ENCODE measurements at places on chromosomes 4 and X. TPM values are rescaled to one million over a fixed set of nuclear protein-coding genes. Genes with fewer than 3 reads are reported as not detected.
A peak's percentile ranks its signal among the peaks of the same experiment; 100 is the strongest.

GRCh38 chr4:10023806-10024205, 2.5 kb upstream of the SLC2A9 start:
- DNase-seq: no peak

DNA sequence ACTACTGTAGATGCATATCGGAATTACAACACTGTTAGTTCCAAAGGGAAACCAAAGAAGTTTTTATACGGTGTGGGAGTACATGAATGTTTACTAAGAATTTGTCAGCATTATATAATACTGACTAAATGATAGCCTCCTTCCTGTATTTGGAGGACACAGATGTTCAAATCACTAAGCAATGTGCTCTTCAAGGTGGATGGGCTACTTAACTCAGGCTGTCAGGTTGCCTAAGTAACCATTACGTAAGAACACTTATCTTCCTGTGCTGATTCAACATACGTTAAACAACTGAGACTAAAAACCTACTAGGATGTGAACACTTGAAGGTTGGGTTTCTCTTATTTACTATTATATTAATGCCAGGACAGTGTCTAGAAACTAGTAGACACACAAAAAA, 81.9 kb upstream of the HPGD start:
- no peak for DNase-seq

GRCh38 chr4:74366367-74366911, 1.5 kb downstream of the EREG start:
- DNase-seq: no peak

- no peak for DNase-seq
These were observed 895.1 kb downstream of the PCDH18 start for GRCh38 chr4:136637071-136637777.

GRCh38 chr4:118974758-118975157, 86.1 kb downstream of the SYNPO2 start:
- no peak for DNase-seq

GRCh38 chr4:102862747-102863146, 6.0 kb upstream of the CISD2 start:
- DNase-seq: no peak

Gene ERAS
- total RNA-seq: not detected

DNA sequence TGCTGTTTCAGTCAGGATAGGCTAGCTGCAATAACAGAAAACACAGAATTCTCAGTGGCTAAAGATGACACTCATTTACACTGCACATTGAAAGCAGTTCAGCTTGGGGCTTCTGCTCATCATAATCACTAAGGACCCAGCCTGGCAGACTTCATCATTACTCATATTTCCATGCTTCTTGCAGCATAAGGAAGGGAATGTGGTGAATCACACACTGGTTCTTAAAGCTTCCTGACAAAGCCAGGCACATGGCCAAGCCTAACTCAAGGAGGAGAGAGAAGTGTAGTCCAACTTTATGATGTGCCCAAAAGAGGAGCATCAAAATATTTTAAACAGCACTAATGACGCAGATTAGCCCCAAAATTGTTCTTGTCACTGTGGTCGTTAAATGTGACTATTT, 186.5 kb downstream of the BANK1 start:
- DNase-seq: peak; percentile 35

DNA sequence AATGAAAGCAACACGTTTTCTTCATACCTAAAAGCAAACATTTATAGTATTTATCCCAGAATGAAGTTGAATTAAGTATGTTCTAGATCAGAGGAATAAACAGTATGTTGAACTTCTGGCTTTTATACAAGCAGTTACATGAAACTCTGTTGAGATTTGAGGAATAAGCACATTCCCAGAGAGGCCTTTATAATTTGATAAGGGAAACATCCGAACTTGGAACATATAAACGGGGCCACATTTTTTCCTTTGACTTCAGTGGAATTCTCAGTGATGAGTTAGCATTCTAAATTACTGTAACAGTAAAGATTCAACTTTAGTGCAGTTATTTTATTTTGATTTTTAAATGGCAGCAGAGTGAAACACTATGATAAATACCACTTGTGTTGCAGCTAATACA, 119.5 kb downstream of the GLRA3 start:
- DNase-seq: no peak

- no peak for DNase-seq
These were observed 68.8 kb downstream of the TBL1X start for GRCh38 chrX:9533611-9534010.

Gene UBE2D3
- total RNA-seq: 294 TPM

Gene KLKB1
- 1.2 TPM for total RNA-seq

GRCh38 chr4:141541851-141542250, 94.5 kb upstream of the IL15 start:
- no peak for DNase-seq

DNA sequence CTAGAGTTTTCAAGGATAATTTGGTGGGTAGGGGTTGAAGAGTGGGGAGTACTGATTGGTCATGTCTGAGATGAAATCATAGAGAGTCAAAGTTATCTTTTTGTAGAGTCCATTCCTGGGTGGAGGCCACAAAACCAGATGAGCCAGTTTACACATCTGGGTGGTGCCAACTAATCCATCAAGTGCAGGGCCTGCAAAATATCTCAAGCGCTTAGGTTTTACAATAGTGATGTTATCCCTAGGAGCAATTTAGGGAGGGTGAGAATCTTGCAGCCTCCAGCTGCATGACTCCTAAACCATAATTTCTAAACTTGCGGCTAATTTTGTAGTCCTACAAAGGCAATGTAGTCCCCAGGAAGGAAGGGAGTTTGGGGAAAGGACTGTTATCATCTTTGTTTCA, 988.3 kb upstream of the LCORL start:
- no peak for DNase-seq

Gene DCAF4L1
- not detected for total RNA-seq

Gene ZAR1
- total RNA-seq: not detected

- no peak for DNase-seq
These were observed 2.0 kb upstream of the MXD4 start for GRCh38 chr4:2263926-2264321.

DNA sequence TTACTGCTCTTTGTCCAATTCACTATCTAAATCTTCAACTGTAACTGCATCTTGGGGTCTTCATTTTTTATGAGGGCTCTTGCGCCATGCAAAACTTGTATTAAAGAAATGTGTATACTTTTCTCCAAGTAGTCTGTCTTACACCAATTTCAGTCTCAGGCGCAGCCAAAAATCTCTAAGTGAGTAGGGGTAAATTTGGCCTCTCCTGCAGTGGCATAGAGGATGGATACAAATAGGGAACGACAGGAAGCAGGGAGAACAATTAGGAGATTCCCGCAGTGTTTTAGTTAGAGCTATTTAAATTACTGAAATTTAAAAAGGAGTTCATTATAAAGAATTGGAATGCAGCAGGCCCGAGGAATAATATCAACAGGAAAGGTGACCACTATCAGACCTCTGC, 30.2 kb downstream of the DMP1 start:
- DNase-seq: no peak

DNA sequence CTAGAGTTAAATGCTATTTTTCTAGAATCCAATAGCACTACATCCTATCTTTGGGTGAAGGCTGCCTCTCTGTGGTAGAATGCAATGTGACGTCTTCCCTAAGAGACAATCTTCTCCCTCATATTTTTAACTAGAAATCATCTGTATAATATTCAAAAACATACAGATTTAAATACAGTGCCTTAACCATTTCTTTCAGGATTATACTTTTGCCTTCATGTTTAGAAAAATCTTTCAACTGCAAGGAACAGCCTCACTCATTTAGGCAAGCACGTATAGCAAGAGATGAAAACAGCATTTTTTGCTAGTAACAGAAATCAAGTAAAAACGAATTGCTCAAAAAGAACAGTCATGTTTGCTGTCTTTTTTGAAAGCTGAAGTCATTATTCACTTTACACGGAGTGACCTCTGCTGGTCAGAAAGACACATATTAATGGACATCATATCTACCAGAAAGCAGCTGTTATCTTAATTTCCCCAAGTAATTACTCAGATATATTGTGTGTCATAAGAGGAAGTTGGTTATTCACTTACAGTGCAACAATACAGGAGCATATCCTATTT, 422.3 kb downstream of the STPG2 start:
- peak; percentile 64 for DNase-seq

GRCh38 chr4:80466618-80467017, 131.1 kb downstream of the CFAP299 start:
- DNase-seq: no peak

Gene VEGFD
- total RNA-seq: 12.3 TPM

Gene TSPAN7
- total RNA-seq: 37.8 TPM

- DNase-seq: no peak
These were observed 117.9 kb downstream of the CEP44 start for GRCh38 chr4:174401471-174402130.

Gene SPP1
- 28.9 TPM for total RNA-seq

GRCh38 chrX:2145692-2146367, 354.9 kb downstream of the DHRSX start:
- peak; percentile 73 for DNase-seq

- DNase-seq: no peak
These were observed 1391.1 kb downstream of the FSTL5 start for GRCh38 chr4:160772668-160773067.

- no peak for DNase-seq
These were observed 13.5 kb downstream of the NSUN7 start for GRCh38 chr4:40763228-40763716.

DNA sequence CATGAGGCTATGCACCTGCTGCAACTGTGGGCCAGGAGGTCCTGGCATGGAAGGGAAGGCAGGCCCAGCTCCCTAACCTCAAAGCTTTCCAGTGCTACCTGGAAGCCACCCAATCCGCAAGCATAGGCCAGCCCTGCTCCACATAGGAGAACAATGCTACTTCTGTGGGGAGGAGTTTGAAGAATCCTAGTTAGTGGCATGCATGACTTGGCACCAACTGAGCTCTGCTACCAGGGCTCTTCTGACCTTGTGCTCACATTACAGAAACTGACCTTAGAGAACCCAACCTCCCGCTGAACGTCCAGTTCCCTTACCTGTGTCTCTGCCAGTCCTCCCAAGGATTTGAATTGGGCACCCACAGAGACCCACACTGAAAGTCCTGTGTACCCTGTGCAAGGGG, 58.8 kb downstream of the USP46 start:
- DNase-seq: no peak

DNA sequence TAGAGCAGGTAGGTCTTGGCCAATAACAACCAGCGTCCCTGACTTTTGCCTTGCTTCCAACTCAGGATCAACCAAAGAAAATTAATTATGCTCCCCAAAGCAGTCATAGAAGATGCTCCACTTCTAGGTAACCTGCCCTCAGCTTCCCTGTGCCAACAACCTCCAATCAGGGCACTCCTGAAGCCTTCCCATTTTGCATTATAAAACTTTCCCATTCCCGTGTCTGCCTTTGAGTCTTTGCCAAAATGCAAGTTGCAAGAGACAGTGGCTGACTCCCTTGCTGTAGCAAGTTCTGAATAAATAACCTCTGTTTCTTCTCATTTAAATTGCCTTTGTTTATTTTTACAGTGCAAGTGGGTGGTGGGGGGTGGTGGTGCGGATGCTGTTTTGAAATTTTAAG, 418.0 kb downstream of the PACRGL start:
- DNase-seq: no peak

DNA sequence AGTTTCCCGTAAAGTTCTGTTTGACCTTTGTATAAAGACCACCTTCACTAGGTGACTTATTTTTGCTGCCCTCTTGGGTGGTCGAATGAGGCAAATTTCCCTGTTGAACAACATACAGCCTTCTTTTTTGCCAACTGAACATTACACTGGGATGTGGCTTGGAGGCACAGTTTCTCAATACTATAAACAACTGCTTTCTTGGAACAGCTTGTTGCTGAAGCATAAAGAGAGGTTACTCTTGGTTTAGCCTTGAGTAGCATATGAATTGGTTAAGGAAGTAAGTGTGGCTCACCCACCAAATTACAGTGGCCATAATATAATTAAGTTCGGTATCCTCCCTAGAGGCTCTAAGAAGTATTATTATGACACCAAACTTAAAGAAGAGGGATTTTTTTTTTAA, 40.0 kb downstream of the HHIP start:
- DNase-seq: no peak

GRCh38 chr4:185683222-185683621, 128.8 kb downstream of the SORBS2 start:
- no peak for DNase-seq

Gene JCHAIN
- 1.0 TPM for total RNA-seq

DNA sequence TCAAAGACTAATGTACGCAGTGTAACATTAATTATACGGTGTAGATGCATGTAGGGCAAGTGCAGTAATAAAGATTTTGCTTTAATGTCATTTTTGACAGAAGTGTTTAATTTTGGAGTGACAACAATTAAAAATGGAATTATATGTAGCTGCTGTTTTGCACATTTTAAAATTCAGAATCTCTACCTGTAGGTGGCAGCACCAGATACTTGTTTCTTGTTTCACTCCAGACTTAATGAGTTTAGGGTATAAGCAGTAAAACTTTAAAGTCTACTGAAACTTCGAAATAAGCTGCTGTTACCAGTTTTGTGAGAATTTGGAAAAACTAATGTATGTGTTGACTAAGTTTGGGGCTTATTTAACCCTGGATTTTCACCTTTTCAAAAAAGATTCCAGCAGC, 144.9 kb downstream of the POLA1 start:
- DNase-seq: peak; percentile 62

DNA sequence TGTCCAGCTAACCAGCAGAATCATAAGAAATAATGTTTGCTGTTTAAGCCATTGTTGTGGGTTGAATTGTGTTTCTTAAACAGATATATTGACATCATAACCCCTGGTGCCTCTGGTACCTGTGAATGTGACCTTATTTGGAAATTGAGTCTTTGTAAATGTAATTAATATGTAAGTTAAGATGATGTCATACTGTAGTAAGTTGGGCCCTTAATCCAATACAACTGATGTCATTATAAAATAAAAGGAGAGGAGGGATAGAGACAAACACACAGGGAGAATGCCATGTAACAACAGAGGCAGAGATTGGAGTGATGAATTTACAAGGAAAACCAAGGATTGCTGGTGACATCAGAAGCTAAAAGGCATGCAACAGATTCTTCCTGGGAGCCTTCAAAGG, 141.4 kb downstream of the ZIC3 start:
- DNase-seq: no peak

Gene MTCP1
- total RNA-seq: 1.7 TPM

- DNase-seq: no peak
These were observed 579 bp downstream of the OGT start for GRCh38 chrX:71533516-71533850.

Gene MAB21L2
- 0.10 TPM for total RNA-seq

DNA sequence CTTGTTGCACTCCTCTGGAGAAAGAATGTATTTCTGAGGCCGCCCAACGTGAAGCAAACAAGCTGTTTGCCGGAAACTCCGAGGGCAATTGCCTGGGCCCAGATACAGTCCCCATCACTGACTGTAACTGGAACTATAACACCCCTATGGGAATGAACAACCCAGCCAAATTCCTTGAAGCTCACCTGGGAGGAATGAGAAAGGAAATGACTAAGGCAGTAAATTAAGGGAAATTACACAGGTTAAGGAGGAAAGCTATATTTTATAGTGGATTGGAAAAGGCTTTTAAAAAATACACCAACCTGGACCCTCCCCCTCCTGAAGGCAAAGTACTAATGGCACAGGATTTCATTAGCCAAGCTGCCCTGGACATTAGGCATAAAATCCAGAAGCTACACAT, 11.7 kb upstream of the HERC5 start:
- DNase-seq: no peak

GRCh38 chr4:153987291-153987690, 198.4 kb upstream of the SFRP2 start:
- DNase-seq: no peak

- DNase-seq: no peak
These were observed 75.9 kb downstream of the HCCS start for GRCh38 chrX:11187001-11187400.

GRCh38 chrX:154779261-154779660, 16.6 kb downstream of the DKC1 start:
- DNase-seq: no peak

Gene ABCG2
- total RNA-seq: 6.9 TPM

All from tongue (tissue), 3 donors.